Suppressor macrophage treated with lipopolysaccharide for 1 hour (primary cell): ENCODE measurements at places on chromosomes 13 and 19.

GRCh38 chr19:30425885-30426838, 54.0 kb downstream of the ZNF536 start:
- no peak for DNase-seq

- no peak for DNase-seq
Measured at GRCh38 chr13:103324641-103325040, 258.4 kb upstream of the SLC10A2 start.

- peak; percentile 57 for DNase-seq
Measured at GRCh38 chr19:8654591-8655339, 24.3 kb downstream of the NFILZ start.

DNA sequence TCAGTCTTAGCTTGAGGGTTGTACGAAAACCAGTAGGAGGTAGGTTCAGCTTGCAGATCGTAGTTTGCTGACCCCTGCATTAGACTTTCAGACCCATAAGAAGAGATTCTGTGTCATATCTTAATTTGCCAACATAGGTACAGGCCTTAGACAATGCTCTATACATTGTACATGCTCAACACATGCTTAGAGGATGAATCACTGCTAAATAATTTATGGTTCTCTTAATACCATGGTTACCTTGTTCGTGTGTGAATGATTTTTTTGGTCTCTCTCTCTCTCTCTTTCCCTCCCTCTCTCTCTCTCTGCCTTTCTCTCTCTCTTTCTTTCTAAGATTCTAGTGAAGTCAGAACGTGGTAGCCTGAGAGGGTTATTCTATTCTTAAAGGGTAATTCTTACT, 112.2 kb downstream of the FGF14 start:
- no peak for DNase-seq

- no peak for DNase-seq
Measured at GRCh38 chr19:28313633-28314032, 899.3 kb downstream of the UQCRFS1 start.

- DNase-seq = no peak
Measured at GRCh38 chr13:95201814-95202651, 99.2 kb downstream of the ABCC4 start.

GRCh38 chr13:73759434-73759833, 374.8 kb downstream of the KLF12 start:
- no peak for DNase-seq

- no peak for DNase-seq
Measured at GRCh38 chr13:76231522-76232167, 595.5 kb downstream of the LMO7 start.

DNA sequence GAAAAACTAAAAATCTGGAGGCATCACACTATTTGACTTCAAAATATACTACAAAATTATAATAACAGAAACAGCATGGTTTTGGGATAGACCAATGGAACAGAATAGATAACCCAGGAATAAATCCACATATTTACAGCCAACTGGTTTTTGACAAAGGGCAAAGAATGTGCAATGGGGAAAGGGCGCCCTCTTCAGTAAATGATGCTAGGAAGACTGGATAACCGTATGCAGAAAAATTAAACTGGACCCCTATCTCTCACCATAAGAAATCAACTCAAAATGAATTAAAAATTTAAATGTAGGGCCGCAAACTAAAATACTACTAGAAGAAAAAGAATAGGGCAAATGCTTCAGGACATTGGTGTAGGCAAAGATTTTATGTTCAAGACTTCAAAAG, 440.5 kb upstream of the SGCG start:
- no peak for DNase-seq

DNA sequence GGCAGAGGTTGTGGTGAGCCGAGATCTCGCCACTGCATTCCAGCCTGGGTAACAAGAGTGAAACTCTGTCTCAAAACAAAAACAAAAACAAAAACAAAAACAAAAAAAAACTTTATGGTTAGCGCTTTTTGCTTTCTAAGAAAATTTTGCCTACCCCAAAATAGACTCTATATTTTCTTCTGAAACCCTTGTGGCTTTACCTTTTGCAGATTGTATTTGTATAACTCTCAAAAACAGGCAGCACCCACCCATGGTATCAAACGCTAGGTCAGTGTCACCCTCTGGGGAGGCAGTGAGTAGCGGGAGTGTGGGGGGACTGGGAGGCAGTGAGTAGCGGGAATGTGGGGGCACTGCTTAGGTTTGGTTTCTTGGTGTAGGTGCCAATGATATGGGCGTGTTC, 7.5 kb upstream of the SLC39A3 start:
- DNase-seq = no peak

GRCh38 chr13:24194447-24194846, 33.9 kb downstream of the SPATA13 start:
- DNase-seq = no peak

DNA sequence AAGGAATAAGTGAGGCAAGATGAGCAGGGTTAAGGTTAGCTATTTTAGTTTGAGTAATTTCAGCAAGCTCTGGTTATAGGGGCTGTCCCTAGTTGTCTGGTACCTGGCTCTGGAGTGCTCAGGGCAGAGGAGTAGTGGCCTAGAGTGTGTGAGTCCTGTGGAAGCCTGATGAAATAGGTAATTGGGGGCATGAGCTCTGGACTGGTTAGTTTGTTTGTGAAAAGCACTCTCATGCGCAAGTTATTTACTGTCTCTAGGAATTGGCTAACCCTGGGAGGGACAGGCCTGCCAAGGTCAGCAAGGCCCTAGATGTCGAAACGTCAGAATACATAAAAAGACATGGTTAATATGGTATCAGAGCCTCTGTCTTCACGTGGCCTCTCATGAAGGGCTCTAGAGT, 900.1 kb downstream of the PCDH17 start:
- no peak for DNase-seq

- no peak for DNase-seq
Measured at GRCh38 chr13:112820318-112820717, 130.5 kb downstream of the ATP11A start.
